ENCODE measurements at places on chromosomes 2 and 18.

- DNase-seq: no peak
Measured at GRCh38 chr2:24652265-24653182, 140.7 kb downstream of the PTRHD1 start.

DNA sequence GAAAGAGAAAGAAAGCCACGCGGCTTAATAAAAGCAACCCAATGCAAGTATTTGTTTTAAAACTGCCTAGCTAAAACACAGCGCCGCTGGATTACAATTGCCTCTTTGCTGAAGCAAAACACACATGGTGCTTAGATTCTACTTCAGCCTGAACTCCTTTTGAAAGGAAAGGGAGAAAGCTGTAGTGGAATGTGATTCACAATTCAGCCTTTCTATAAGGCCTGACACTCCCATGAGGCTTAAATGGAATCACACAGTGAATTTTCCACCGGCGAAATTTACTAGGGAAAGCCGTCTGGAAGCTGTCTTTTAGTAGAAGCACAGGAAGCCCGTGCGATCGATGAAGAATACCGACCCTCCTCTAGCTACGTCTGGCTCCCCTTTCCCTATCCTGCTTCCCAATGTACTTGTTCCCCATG, 348.0 kb downstream of the DLGAP1 start:
- no peak for DNase-seq

DNA sequence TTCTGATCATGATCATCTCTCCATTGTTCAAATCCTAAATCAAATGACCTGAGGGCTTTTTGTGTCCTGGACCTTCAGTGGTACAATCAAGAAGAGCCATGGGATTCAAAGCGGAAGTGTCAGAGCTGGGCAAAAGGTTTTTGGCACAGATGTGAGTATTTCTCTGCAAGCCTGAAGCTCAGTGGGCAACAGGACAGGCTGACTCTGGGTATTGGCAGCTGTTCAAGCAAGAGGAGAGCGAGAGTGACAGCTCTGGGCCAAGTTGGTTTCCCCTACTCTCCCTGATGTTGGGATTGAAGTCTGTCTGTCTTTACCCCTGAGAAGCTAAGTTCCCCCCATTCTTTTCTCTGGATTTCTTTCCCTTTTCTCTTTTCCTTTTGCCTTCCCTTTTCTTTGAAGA, 33.3 kb downstream of the DSEL start:
- DNase-seq: no peak

- DNase-seq: no peak
Measured at GRCh38 chr2:27070653-27071276, 689 bp downstream of the OST4 start.

GRCh38 chr2:14779252-14779651, 146.7 kb downstream of the LRATD1 start:
- DNase-seq: no peak

- DNase-seq: no peak
Measured at GRCh38 chr2:230871361-230872150, 6.8 kb downstream of the ITM2C start.

GRCh38 chr2:189662669-189663226, 1.5 kb downstream of the ASNSD1 start:
- no peak for DNase-seq

DNA sequence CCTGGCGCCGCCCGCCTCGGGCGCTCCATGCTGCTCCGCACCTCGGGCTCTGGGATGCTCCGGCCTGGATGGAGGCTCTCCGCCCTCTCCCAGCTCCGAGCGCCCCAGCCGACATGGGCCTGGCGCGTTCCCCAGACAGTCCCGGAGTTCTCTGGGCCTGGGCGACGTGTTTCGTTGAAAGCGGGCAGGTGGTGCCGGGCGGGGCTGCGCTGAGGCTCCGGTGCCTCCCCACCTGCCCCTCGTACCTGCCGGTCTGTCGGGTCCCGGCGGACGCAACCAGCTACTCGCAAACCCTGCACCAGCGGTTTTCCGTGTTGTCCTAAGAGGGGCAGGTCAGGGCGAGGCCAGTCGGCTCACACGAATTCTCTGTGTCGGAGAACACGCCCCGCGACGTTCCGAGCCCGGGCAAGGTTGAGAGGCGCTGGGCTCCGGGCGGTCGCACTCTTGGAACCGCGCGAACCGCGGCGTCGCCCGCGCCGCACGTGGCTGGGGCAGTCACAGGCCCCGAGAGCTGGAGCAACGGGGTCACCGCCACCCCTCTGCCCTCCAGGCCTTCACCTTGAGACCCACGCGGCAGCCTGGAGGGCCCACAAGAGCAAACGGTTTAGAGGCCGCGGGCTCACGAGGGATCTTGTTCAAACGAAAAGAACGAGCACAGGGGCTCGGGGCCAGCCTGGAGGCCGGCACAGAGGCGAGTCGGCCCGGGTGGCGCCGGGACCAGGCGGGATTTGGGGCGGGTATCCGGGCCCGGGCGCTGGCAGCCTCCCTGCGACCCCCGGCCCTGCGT, 4.2 kb upstream of the SIX2 start:
- no peak for DNase-seq

GRCh38 chr2:52686935-52687334, 1080.7 kb upstream of the CHAC2 start:
- DNase-seq: no peak

DNA sequence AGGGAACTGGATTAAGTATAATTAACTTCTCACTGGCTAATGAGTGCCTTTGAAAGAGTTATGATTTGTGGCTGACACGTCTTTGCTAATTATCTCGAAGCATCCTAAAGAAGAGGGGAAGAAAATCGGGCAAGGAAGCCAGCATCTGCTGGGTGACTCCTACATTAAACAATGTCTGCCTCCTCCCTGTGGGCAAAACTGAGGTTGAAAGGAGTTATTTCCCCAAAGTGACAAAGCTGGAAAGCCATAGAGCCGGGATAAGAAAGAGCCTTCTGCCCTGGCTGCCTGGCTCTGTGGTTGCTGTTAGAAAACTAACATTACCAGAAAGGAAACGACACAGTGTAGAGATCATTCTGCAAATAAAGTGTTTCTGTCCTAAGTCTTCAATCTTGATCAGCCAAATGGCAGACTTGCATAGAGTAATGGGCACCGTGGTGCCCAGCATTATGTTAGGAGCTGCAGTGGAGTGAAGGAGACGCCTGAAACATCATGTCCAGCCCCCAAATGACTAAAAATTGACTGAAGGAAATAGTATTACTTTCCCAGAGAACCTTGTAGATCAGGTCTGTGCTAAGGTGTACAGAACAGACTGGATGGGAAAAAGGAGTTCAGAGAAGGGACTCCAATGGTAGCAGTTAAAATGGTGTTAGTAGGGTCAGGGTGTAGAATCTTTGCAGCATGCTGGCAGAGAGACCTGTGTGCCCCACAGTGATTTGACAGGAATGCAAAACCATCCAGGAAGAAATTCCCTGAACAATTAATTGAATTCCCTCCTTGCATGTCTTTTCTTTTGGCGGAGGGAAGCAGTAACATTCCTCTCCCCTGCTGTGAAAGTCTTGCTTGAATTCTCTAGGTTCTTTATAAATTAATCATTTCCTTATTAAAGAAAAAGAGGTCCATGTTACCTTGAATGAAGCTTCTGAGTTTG, 44.4 kb downstream of the ALPK2 start:
- DNase-seq: no peak

- no peak for DNase-seq
Measured at GRCh38 chr2:26700078-26700477, 7.6 kb downstream of the KCNK3 start.

DNA sequence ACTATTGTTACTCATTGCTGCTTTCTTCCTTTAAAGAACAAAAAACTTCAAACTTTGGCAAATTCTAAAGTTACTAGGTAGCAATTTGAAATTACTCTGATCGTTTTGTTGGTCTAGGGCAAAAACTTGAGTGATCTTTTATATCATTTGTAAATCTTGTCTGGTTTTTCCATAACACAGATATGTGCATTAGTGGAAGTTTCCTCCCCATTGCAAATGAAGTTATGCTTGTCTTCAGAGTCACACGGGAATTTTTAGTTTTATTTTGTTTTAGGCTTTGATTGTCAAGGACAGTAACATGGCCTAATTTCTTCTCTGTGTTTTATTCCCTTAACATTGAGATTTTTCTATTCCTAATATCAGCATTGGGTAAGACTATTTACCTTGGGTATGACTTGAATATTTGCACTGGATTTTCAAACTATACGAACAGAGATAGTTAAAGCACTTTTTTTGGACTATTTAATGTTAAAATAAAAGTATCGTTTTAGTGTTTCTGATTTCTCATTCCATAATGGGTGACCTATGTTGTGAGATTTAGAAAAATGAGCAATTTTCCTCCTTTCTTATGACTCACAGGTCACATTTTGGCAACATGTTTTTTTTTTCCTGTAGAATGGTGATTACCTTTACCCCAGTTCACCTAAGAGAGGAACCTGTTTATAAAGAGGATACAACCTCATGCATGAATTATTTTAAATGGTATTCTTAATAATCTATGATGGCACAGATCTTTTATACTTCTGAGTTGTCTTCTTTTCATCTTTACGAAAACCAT, 65.0 kb downstream of the BABAM2 start:
- DNase-seq: no peak

- no peak for DNase-seq
Measured at GRCh38 chr2:218465987-218466633, 47.2 kb downstream of the VIL1 start.

- no peak for DNase-seq
Measured at GRCh38 chr2:80302001-80302313, 2.6 kb downstream of the LRRTM1 start.
